Spleen (tissue), 13 donors: ENCODE measurements at places on chromosomes 1 and 21.

DNA sequence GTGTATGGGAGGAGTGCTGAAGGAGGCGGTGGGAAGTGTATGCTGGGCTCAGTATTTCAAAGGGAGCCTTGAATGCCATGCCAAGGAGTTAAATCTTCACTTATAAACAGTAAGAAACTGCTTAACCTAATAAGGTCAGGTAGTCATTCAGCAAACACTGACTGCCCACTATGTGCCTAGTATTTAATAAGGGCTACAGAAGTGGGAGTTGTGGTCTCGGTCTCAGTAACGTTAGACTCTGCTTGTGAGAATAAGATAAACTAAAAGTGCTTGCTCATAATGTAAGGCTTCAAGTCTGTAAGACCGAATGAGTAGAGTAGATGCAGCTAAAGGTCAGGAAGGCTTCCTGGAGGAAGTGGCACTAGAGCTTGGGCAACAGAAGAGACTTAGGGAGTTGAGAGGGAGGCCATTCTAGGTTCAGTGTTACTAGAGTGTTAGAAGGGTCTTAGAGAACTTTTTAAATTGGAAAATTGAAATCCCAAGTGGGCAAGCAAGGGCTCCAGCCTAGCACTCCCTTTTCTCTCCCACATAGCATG, 6.0 kb downstream of the MARCKSL1 start:
- no peak for DNase-seq

- DNase-seq: no peak
Measured at GRCh38 chr1:181326348-181326747, 157.0 kb upstream of the CACNA1E start.

DNA sequence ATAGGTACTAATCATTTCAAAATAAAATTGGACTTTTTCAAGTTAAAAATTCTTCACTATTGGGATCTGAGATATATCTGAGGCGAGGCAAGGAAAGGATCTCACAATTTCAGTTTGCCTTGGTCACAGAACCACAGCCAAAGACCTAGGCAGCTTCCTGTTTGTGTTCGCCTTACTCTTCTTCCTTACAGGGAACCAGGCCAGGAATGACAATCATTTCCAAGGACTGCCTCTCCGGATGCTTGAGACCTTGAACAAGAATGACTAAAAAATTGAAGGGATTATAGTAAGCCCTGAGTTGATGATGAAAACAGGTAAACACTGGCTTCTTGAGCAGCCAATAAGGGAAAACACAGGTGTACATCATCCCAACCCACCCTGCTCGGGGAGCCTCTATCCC, 35.2 kb upstream of the SERBP1 start:
- DNase-seq: no peak

GRCh38 chr1:229843627-229844238, 217.7 kb downstream of the URB2 start:
- DNase-seq: no peak

DNA sequence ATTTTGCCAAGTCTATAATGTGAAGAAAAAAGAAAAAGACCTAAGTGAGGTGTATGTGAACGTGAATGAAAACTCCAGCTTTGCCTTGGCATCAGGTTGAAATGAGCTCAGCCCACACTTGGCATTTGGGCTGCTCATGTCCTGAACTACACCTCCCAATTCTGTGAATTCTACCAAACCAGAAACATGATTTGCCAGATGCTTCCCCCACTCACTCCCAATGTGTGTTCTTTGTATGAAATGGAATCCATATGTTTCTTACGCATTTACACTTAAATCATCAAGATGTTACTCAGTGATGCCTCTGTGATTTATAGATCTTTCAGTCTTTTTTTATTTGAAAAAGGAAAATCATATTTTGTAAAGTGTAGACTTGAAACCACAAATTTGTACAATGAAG, 32.8 kb upstream of the RUNX1 start:
- no peak for DNase-seq
